CD8-positive, alpha-beta T cell (primary cell): ENCODE measurements at places on chromosomes 7 and 10. TPM values are rescaled to one million over a fixed set of nuclear protein-coding genes. Genes with fewer than 3 reads are reported as not detected.

The OR9A2 gene
- total RNA-seq, result not detected

The CLEC2L gene
- not detected for total RNA-seq

The ATOH7 gene
- total RNA-seq, result not detected

The ZNF488 gene
- total RNA-seq, result not detected

The ZSWIM8 gene
- 68.2 TPM for total RNA-seq
